ENCODE measurements at places on chromosomes 6 and 20.

- DNase-seq: no peak
These were observed 782.6 kb upstream of the FLRT3 start for GRCh38 chr20:15119852-15120487.

DNA sequence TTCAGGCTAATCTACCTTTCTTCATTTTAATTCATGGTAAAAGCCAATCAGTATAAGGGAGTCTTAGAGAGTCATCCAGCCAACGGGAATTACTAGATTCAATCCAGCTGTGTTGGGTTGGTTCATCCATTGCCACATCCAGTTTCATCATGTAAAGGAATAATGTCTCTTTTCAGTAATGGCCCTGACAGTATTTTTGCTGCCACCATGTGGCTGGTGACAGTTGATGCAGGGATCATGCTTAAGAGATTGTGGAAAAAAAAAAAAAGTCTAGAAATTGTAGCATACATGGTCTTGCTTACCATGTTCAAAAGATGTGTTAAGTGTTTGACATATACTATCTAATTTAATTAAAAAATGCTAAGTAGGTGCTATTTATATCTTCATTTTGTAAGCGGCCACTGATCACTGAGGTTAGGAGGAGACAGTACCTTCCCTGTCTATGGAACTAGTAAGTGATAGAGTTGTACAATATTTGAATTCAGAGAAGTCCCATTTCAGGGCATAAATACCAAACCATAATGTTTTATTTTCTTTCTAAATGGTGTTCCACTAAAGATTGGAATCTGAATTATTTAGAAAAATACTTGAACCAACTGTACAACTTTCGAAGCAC lies 135.9 kb downstream of the KHDRBS2 start:
- DNase-seq: no peak

GRCh38 chr6:156729248-156729647 lies 47.9 kb upstream of the ARID1B start:
- no peak for DNase-seq

- no peak for DNase-seq
These were observed 270 bp upstream of the TIAM2 start for GRCh38 chr6:154994836-154995253.

DNA sequence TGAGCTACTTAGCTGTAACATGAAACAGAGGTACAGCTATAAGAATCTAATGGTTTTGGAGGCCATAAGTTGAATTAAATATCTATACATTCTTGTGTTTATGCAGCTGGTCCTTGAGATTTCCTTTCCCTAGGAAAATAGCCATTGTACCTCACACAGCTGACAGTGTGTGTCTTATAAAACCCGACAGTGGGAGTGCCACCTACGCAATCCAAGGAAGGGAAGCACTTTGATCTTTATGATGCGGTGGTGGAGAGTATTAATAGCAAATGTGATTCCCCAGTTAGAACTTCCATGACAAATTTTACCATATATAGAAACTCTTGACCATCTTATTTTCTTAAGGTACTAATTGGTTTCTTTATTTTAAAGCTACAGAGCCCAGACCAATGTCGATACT lies 149.5 kb downstream of the TMEM200A start:
- DNase-seq: no peak

DNA sequence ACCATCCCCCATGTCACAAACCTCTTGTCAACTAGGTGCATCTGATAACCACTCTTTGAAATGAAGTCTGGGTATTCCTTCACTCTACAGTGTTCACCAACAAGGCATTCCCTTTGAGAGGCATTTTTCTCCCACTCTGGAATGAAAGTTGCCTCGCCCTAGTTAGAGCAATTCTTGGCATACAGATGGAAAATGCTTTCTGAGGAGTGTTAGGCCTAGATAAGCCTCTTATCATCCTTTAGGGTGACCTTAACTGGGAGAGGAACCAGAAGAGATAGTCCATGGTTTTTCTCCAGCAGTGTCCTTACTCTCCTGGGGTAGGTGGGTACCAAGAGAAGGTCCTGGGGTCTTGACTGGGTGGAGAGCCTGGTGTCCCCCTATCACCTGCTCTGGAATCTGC lies 14.8 kb downstream of the CLIC5 start:
- no peak for DNase-seq

DNA sequence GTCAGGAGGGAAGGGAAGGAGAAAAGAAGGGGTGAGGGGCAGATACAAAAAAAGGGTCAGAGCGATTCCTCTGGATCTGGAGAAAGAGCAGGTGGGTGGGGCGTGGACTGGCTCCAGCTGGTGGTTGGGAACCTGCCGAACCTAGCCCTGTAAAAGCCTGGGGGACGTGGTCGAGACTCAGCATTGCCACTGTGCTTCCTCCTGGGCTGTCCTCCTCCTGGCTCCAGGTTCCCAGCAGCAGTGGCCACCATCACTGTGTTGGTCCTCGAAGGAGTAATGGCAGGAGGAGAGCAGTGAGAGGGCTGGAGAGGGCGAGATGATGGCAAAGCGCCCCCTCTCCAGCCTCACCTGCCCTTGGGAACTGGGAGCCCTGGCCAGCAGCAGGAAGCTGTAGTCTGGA lies 3.5 kb upstream of the RAET1L start:
- DNase-seq: no peak

DNA sequence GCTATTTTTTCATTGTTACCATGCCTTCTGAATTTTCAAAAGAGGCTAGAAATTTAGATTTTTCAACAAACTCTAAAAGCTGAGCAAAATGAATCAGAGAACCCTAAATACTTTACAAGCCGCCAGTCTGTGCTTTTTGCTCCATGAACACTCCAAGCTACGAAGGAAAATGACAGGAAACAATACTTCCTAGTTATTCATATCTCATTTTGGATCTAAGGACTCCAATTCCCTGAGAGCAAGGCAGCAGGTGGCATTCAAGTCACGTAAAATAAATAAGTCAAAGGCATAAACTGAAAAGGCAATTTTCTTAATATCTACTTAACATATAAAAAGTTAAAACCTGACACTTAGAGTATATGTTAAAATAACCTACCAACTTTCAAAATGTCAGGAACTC lies 50.6 kb downstream of the PDSS2 start:
- DNase-seq: no peak

DNA sequence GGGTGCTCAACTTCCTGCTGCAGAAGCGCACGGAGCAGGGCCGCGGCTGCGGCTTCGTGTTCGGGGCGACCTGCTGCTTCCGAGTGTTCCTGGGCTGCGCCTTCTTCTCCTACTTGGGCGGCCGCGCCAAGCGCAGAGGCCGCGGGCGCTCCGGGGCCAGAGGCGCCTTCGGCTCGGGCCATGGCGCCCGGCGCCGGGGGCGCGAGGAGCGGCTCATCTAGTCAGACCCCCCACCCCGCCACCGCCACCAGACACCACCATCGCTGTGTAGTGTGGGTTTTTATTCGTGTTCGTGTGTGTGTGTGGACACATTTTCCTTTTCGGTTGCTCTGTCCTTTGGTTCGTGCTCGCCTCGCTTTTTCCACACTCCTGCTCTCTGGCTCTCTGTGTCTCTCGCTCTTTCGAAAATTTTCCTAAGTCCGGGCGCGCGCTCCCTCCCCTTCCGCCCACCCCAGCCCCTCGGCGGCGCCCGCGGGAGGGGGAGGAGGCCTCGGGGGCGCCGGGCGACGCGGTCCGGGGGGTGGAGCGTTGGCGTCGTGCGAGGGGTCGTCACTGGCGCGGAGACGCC lies 38.1 kb downstream of the GNAS start:
- peak; percentile 32 for DNase-seq

GRCh38 chr6:150667977-150668716 lies 68.5 kb downstream of the PLEKHG1 start:
- DNase-seq: no peak

Measured in stimulated activated CD4-positive, alpha-beta T cell treated with anti-CD3 and anti-CD28 coated beads, Interleukin-1b, Interleukin-23, amount 100 ng/mL, for 1 hour (primary cell).